CD8-positive, alpha-beta memory T cell (primary cell): ENCODE measurements at places on chromosomes 6 and 20.
A peak's percentile ranks its signal among the peaks of the same experiment; 100 is the strongest.

GRCh38 chr6:4225161-4225872 lies 89.9 kb upstream of the ECI2 start:
- no peak for DNase-seq

DNA sequence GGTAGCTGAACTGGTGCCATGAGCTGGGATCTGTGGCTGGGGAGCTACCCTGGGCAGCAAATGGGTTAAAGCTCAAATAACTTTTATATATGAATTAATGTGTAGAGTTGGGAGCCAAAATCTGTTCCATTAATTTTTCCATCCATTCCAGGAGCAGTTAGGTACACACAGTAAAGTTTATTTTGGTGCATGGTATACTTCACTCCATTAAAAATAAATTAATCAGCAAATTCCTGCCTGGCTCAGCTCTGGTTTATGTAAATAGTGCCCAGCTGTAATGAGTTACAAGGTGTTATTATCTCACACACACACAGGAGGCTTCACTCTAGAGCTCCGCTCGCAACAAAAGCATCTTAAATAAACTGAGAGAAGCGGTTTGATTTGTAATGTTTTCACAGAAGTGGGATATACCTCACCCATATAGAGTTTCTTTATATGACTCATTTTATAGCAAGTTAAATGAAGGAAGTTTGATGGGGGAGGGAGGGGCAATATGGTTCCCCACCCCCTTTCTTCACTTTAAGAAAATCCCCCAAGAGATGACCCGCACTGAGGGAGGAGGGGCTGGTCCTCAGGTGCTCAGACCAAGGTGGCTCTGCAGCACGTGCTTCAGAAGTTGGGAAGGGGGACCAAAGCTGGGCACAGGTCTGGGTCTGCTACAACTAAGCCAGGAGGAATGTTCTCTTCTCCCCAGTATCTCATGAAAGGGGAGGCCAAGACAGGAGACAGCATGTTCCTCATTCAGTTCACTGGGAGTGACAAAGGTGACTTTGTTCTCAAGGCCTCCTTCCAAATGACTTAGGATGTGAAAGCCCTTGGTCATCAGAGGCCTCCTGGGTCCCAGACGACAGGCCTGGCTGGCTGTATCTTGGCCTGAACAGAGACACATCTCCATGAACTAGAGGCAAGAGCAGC lies 10.5 kb upstream of the FAM83C start:
- no peak for DNase-seq

- no peak for DNase-seq
Measured at GRCh38 chr20:8404912-8405635, 273.0 kb downstream of the PLCB1 start.

- no peak for DNase-seq
Measured at GRCh38 chr6:169131390-169131789, 122.3 kb downstream of the THBS2 start.

GRCh38 chr6:108916026-108916686 lies 67.9 kb downstream of the ARMC2 start:
- no peak for DNase-seq

DNA sequence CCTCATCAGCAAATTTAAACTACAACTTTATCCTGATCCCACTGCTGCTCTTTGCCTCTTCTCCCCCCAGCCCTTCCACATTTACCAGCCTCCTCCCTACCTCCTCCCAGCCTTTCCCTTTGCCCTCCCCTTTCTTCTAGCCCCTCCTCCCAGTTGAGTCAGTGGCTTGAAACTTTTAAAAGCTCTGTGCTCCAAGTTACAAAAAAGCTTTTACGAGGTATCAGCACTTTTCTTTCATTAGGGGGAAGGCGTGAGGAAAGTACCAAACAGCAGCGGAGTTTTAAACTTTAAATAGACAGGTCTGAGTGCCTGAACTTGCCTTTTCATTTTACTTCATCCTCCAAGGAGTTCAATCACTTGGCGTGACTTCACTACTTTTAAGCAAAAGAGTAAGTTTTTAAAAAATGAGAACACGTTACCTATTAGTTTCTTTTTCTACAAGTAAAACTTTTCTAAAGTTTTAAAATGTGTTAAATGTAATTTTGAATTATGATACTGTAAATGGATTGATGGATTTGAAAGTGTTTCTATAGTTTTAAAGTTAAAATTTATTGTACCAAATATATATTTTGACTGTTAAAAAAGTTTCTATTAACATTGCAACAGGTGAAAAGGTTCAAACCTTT lies at the start of gene GJA1:
GJA1 (plus strand) TSS at position 203 of the 626 bp plus-strand sequence. CDS start 11,202 bp downstream, outside the sequence.
- no peak for DNase-seq

DNA sequence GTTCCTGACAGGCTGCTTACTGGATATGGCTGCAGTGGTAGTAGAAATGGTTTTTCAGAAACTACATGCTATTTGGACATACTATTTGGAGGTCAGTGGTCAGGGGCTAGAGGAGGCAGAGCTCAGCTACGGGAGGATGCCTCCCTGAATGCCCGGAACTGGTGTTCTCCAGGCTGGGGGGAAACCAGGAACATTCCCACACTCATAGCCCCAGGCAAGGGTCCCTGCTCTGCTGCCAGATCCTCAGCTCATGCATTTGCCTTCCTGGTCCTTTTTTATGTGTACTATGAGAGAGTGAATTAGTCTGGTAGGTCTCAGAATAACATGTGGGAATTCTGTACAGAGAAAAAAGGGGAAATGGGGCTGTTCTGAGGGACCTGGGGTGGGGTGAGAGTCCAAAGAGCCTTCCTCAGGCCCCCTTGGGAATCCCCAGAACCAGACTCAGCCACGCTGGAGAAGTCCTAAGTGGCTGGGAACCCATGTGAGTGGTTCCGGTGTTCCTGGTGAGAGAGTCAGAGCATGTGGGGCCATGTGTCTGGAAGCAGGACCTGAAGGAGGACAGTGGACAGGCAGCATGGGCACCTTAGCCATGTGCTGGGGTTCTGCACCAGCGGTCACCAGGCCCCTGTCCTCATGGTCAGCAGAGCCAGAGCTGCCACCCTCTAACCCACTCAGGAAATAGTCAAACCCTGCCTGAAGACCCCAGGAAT lies 58.0 kb upstream of the MYL9 start:
- DNase-seq: no peak

GRCh38 chr6:130758813-130759212 lies 68.4 kb upstream of the SMLR1 start:
- DNase-seq: no peak

DNA sequence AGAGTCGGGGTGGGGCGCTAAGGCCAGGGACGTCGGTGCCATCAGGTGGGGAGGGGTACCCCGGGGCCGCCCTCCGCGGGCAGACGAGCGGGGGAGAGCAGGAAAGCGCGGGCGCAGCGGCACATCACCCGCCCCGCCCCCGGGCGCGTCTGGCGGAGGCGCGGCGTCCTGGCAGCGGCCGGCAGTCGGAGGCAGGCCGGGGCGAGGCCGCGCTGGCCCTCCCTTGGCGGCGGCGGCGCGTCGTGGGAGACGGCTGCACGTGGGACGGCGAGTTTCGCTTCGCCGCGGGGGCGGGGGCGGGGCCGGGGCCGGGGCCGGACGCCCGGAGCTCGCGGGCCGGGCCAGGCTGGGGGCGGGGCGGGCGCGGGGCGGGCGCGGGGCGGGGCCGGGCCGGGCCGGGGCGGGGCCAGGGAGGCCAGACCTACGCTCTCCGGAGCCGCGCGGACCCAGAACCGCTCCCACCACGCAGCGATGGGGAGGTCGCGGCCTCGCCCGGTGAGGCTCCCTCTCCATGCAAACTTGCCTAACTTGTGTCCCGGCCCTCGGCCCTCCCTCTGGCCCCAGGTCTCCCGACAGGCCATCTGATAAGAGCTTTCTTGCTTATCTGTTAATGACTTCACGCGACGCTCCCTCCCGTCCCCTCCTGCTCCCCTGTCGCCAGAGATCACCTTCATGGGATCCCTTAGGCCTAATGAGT lies 12.5 kb downstream of the ITPR3 start:
- DNase-seq: peak; percentile 62

GRCh38 chr20:51305316-51306052 lies 237.0 kb downstream of the NFATC2 start:
- DNase-seq: no peak
